ENCODE measurements at places on chromosomes 3 and 15. TPM values are rescaled to one million over a fixed set of nuclear protein-coding genes. Genes with fewer than 3 reads are reported as not detected.

SPESP1 gene
- total RNA-seq, result 2.8 TPM

PLA2G4E gene
- not detected for total RNA-seq

SKOR1 gene
- under 0.01 TPM for total RNA-seq

ARGFX gene
- not detected for total RNA-seq

All from bladder microvascular endothelial cell (primary cell).